GM12878 (cell line): ENCODE measurements at places on chromosomes 5 and 9. TPM values are rescaled to one million over a fixed set of nuclear protein-coding genes. Genes with fewer than 3 reads are reported as not detected.

GRCh38 chr5:137315109-137315508 is 184.0 kb downstream of the SPOCK1 start:
- no peak for DNase-seq

- no peak for DNase-seq
These were observed 63.9 kb upstream of the NR5A1 start for GRCh38 chr9:124570942-124571666.

DNA sequence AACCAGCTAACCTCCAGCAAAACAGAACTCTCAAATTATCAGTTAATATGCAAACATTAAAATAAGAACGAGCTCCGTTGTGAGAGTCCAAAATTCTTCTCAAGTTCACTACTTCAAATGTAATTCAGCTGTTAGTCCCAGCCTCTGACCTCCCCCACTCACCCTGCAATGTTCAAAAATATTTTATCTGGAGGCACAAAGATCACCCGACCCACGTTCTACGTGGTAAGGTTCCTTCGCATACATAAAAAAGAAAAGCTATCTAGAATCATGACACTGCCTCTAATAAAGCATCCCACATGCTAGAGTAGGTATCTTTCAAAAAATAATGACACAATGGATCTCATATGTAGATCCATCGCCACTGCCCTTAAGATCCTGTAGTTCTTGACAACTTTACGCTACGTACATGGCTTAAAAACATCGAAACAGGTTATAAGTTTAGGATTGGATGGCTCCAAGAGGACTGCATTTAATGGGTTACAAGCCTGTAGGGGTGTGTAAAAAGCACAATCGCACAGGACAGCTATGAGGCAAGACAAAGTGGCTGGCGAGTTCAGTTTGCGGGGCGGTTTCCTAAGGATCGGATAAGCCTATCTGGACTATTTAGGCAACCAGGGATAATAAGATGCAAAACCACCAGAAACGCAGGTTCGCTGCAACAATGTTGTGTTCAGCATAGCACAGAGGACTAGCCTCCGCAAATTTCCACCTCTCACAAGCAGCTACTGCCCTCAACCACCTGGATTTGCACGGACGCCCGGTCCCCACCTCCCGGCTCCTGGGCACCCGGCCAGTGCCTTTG is 969 bp downstream of the CLK4 start:
- DNase-seq, result no peak

GRCh38 chr5:531749-532315 is 7.6 kb upstream of the SLC9A3 start:
- no peak for DNase-seq

- no peak for DNase-seq
These were observed 26.9 kb downstream of the UIMC1 start for GRCh38 chr5:176979669-176980068.

GRCh38 chr5:22567983-22568382 is 285.2 kb downstream of the CDH12 start:
- no peak for DNase-seq

DNA sequence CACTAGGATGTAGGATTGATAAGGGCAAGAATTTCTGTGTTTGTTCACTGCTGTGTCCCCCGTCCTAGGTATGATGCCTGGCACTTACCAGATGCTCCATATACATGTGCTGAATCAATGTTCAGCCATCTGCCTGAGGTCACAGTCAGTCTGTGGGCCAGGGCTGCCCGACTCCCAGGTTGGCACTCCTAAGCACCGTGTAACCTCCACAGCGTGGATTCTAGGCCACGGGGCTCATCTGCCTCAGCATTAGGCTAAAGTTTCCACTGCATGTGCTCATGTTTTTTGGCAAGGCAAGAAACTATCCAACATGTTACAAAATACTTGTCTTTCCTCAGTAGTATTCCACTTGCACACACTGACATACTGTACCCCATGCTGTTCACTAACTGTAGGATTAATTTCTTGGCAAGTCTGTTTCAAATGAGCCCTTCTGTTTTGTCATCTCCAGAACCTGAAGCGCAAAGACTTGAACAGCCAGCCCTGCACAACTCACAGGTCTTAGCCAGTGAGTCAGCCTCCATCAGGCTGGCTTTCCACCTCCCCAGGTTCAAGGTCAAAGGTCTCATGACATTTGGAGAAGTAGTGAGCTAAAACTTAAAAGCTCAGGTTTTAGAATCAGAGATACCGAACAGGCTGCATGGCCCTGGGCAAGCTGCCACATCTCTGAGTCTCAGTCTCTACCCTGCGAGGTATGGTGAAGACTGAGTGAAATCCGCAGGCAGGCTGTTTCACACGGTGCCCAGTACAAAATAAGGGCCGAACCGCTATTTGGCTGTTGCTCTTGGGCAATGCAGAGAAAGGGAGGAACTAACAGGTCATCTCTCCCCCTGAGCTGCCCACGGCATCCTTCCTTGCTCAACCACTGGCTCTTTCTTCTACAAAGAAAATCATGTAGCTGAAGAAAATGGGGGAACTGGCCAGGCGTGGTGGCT is 7.2 kb downstream of the TOR1A start:
- DNase-seq, result no peak

GRCh38 chr5:145867806-145868205 is 5.0 kb downstream of the GRXCR2 start:
- no peak for DNase-seq

DNA sequence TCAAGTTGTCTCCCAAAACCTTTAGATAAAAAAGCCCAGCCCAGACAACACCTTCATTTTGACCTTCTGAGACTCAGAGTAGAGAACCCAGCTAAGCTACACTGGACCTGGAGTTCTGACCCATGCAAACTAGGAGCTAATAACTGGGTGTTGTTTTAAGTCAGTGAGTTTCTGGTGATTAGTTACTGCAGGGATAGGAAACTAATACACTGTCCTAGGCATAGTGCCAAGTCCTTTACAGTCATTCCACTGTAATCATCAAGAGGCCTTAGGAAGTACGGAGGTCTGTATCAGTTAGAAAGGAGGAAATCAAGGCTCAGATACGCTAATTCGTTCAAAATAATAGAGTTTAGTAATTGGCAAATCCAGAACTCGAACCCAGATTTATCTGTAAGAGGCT is 197.9 kb downstream of the KCTD16 start:
- no peak for DNase-seq

DNA sequence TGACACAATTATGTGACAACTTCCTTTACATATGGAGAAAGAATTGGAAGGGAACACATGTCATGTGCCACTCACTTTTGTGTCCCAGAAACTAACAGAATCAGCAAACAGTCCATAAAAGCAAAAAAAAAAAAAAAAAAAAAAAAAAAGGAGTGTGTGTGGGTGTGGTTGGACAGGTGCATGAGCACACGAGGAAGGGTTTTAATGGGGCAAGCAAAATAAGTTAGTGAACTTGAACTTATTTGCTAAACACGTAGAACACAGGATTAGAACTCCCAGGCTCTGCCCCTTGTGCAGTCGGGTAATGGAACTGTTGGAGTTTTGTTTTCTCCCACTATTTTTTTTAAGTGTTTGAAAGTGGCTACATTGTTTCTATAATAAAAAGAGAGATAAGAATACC is 74.8 kb upstream of the PJA2 start:
- no peak for DNase-seq

DNA sequence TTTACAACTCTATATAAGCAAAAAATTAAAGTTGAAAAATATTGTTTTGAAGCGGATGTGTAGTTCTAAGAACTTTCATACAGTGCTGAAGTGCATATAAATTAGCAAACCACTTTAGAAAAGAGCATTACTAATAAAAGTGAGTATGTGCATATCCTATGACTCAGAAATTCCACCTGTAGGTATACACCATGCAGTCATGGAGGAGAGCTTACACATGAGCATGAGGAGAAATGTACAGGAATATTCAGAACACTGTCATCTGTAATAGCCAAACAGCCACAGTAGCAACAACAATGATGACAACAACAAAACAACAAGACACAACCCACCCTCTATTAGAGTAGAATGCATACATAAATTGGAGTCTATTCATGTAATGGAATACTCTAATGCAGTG is 138.2 kb upstream of the ARRDC3 start:
- DNase-seq, result no peak

DNA sequence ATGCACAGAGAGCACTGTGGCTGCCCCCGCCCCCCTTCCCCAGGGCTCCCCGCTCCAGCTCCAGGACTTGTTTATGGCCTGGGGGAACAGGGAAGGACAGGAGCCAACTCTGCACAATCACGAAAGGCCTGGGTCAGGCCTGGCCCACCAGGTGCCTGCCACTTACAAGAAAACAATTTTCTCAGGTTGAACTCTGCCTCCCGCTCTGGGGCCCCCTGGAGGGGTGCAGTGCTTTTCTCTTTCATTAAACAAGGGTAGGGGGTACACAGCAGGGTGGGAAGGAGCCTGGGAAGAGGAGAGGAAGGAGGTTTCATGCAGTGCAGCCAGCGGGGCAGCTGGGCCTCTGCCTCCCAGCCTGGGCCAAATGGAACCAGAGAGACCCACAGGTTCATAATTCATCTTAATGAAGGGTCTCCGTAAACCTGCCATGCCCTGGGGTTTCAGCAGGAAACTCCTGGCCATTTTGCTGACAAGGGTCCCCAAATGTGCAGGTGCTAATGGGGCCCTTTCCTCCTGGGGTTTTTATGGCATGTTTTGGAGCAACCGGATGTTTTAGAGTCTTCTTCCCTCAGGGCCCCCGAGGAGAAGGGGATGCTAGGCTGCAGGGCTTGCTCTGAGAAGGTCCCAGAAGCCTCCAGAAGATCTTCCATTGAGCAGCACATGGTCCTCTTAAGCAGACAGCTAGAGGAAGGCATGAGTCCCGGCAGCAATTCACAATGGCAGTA is 219.8 kb downstream of the SLIT3 start:
- no peak for DNase-seq

- DNase-seq, result no peak
These were observed 89.8 kb upstream of the GABRP start for GRCh38 chr5:170693701-170694100.

The CHSY3 gene
- not detected in 2 replicates for total RNA-seq

The SHISAL2B gene
- not detected in 2 replicates for total RNA-seq

The ZNF354C gene
- total RNA-seq, result 0.03 TPM in 1 of 2 replicates, not detected in the other

The RAB24 gene
- 27.6 and 30.3 TPM in 2 replicates for total RNA-seq

The CCNJL gene
- 0.08 and 0.10 TPM in 2 replicates for total RNA-seq
